ENCODE measurements at places on chromosomes 2 and 18. TPM values are rescaled to one million over a fixed set of nuclear protein-coding genes. Genes with fewer than 3 reads are reported as not detected.

The AFF3 gene
- not detected for total RNA-seq

The VAMP8 gene
- 160 TPM for total RNA-seq

The GREB1 gene
- 1.1 TPM for total RNA-seq

The DYSF gene
- 36.6 TPM for total RNA-seq

The INO80D gene
- total RNA-seq = 36.0 TPM

The NLRC4 gene
- total RNA-seq = not detected

The UGT1A5 gene
- total RNA-seq = not detected

The CHST9 gene
- total RNA-seq = not detected

The ACOXL gene
- total RNA-seq = 2.5 TPM

The TPO gene
- total RNA-seq = not detected

DNA sequence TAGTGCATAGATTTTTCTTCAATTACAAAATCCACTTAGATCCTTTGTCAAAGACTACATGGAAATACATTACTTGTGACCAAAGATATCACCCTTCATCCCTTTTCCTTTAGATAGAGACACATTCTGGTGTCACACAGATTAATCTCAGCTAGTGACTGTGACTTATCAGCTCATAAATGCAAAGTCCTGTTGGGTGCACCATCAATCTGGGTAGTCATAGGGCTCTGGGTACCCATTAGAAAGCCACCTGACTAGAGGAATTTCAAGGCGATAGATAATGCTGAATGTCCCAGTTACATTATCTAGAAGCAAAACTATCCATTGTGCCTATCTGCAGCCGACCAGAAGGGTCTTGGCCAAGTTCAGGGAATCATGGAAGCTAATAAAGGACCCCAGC, 2.6 kb upstream of the APOB start:
- DNase-seq = no peak

DNA sequence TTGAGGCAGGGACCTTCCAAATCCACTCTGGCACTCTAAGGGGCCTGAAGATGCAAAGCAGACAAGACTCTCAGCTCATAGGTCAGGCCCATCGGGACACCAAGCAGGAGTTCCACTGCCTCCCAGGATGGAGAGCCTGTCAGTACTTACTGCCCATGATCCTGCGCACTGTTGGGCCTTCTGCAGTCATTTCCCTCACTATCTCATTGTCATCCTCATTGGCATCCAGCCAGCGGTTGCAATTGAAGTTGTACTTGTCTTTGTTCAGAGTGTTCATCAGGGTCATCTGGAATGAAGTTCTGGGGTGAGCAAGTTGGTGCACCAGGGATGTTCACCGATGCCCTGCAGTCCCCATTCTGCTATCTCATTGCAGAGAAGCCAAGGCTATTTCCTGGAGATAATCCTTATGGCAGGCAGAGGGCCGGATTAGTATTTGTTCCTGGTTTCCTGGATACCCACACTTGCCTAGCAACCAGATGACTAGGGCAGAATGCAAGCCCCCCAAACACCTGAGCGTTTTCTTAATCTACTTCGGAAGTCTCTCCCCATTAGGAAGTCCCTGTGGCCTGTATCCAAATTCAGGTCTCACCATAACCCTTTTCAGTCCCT, 65.1 kb downstream of the LOXHD1 start:
- DNase-seq = no peak

GRCh38 chr2:189492451-189492850, 51.2 kb downstream of the WDR75 start:
- no peak for DNase-seq

DNA sequence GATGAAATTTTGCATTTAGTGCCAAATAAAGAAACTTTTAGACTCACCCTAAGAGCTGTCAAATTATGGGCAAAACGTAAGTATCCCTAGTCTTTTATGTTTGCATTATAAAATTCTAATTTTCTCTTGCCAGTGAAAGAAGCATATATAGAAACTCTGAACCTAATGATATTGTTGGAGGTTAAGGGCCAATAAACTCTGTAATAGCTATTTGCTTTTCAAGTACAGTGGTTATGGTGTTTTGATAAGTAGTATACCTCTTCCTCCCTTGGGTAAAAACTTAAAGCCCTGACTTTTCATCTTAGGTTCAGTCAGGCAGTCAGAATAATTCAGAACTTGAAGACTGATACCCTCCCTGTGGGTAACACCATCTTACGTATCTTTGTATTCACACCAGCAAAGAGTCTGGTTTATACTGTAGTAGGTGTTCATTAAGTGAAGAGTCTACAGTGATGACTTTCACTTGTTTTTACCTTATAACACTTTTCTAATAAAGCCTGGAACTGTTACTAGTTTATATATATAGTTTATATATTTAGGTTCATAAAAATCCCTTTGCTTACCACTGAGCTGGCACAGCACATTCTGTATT, 19.1 kb downstream of the PAPOLG start:
- no peak for DNase-seq

DNA sequence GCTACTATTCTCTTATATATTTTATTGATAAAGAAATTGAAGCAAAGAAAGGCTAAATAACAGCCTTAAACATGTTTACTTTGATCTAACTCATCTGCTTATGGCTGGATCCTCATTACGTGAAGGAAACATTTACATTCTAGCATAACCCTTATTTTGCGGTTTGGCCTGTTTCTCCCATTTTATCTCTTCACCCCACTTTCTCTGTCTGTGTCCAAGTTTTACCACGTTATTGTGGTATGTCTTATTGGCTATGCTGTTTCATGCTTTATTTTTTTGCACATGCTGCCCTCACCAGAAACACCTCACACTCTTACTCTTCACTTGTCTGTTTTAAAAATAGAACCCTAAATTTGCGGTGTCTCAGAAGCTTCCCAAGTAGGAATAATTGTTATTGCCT, 78.5 kb downstream of the RPIA start:
- no peak for DNase-seq

GRCh38 chr2:223722226-223722625, 115.2 kb downstream of the AP1S3 start:
- DNase-seq = no peak

- DNase-seq = no peak
Observed at GRCh38 chr18:40935423-40935822, 1019.6 kb upstream of the PIK3C3 start.

DNA sequence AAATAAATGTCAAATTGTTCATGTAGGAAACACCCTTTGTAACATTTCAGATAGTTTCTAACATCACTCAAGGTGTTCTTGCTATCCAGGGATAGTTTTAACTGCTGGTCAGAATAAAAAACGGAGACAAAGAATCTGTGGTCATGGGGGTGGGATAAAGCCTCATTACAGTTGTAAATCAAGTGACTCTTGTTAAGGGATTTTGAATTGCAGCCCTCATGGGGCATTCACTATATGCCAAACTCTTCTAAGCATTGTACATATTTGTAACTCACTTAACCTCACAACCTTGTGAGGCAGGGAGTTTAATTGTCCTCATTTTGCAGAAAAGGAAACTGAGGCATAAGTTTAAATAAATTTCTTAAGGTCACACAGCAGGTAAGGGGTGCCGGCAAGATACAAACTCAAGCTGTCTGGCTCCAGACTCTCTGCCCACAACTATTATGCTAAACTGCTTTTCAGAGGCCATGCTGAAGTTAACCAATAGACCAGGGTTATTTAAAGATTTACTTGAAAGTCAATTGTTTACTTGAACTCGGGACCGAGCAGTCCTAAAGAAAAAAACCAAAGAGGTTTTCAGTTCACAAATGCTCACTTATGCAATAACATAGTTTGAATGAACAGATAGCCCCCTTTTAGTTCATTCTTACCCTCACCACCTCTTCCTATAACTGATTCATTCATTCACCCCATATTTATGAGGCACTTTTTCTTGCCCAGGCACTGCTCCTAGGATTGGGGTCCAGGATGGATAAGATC, 121.6 kb upstream of the FZD5 start:
- no peak for DNase-seq

DNA sequence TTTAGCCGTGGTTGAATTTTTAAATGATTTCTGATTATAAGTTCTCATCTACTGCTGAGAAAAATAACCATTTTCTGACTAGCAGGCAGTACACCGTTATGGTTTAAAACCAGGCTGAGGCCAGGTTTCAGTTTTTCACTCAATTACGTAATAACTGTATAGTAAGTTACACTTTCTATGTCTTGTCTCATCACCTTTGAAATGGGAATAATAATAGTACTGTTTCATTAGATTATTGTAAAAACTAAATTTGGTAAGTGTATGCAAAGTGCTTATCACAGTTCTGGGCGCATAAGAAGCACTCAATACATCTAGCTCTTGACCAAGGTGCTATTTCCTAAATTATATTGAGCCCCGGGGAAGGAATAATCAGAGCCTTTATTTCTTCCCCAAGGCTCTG, 76.8 kb downstream of the LIMS1 start:
- DNase-seq = no peak

- no peak for DNase-seq
Observed at GRCh38 chr18:3054780-3055179, 41.8 kb upstream of the LPIN2 start.

DNA sequence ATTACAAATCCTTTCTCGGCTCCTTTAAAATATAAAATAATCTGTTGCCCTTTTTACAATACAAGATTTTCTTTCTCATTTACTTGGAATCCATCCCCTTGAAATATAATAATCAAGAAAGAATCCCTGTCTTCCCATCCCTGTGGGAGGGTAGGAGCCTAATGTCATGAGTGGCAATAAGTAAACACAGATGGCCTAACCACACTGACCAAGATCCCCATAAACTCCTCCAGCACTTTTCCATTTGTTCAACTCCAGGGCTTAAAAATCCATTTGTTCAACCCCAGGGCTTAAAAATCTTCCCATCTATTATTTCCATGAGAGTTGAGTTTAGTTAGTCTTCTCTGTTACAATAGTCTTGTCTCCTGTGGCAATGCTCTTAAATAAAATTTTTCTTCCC, 297.6 kb downstream of the CDH7 start:
- no peak for DNase-seq

Measured in natural killer cell treated with Interleukin-12 subunit alpha and Interleukin-12 subunit beta and Interleukin-15 and Interleukin-18, amount 100 ng/mL, for 72 hours (primary cell).